ENCODE measurements at places on chromosomes 1 and 21. TPM values are rescaled to one million over a fixed set of nuclear protein-coding genes. Genes with fewer than 3 reads are reported as not detected.

OLFML2B gene
- total RNA-seq: not detected

- DNase-seq: no peak
Measured at GRCh38 chr1:182263706-182264105, 127.9 kb downstream of the GLUL start.

DNA sequence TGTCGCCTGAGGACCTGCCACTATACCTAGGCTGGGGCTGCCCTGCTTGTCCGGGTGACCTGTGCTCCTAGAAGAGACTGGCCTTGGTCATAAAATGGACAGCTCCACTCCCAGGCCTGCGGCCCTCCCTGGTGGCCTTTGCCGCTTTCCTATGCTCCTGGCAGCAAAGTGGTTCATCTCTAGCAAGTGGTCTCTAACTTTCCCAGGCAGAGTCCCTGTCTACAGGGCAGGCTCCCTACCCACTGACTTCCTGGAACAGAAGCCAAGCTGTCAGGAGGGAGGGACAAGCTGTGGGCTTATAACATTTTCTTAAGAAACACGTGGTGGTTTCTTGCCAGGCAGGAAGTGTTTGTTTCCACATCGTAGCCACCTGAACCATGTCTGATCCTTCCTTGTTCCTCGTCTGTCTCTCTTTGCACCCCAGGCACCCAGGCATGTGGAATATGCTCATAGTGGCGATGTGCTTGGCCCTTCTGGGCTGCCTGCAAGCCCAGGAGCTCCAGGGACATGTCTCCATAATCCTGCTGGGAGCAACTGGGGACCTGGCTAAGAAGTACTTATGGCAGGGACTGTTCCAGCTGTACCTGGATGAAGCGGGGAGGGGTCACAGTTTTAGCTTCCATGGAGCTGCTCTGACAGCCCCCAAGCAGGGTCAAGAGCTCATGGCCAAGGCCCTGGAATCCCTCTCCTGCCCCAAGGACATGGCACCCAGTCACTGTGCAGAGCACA, 10.1 kb downstream of the H6PD start:
- no peak for DNase-seq

DNA sequence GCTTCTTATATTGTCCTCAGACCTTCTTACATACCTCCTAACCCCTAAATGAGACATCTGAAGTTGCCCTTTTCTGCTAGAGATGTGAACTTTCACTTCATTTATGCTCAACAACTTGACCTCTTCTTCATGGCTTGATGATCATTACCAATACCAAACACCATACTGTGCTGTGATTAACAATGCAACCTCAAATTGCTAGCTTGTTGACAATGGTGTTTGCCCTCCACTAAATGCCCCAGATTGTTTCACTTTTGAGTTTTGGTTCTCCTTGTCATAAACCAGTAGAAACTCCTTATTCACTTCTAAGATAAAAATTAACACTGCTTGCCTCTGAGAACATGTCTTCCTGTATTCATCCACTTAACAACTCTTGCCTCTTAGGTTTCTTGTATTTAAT, 5.6 kb downstream of the JAK1 start:
- DNase-seq: no peak

DNA sequence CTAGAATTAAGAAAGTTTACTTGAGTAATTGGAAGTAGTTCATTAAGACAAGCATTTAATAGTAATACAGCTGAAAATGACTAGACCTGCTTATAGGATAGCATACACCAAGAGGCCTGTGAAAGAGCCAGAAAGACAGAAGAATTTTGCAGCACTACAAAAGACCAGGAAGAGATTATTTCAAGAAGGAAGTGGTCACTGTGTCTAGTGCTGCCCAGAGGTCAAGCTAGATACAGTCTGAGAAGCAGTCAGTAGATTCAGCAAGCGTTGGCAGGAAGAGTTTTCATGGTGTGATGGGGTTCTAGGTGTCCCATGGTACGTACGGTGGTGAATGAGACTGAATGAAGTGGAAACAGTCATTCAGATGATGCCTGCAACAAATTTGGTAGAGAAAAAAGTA, 31.5 kb downstream of the RGS8 start:
- DNase-seq: no peak

DNA sequence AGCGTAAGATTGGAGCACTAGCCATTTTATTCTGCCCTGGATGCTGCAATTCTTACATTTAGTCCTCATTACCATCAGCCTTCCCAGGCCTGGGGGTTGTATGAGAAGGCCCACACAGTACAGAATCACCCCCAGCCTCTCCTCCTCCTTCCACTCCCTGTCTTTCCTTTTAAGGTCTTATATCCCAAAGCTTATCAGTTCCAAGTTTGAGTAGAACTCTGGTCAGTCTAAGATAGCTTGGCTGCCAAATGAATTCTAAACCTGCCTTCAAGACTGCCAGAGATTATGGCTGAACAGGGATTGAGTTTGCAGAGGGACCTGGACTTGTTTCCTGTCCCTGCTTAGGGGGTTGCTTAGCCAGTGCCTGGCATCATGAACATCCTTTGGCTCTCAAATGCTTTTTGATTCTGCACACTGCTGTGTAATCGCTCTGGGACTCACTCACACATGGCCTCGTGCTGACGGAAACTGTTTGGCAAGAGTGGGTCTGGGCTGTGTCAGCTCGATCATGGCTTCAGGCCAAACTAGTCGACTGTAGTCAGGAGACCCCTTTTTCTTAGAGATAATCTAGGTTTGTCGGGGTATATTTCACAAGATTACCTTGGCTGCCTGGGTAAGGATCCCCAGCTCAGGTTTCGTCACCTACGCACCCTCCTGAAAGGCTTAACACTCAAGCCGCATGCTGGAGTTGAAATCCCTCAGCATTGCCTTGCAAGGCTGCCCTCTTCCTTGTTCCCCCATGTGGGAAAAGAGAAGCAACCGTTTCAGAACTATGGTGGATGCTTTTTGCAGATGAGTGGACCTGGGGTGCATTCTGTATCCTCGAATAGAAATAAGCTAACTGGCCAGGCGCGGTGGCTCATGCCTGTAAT, 252.6 kb downstream of the NFIA start:
- no peak for DNase-seq

DNA sequence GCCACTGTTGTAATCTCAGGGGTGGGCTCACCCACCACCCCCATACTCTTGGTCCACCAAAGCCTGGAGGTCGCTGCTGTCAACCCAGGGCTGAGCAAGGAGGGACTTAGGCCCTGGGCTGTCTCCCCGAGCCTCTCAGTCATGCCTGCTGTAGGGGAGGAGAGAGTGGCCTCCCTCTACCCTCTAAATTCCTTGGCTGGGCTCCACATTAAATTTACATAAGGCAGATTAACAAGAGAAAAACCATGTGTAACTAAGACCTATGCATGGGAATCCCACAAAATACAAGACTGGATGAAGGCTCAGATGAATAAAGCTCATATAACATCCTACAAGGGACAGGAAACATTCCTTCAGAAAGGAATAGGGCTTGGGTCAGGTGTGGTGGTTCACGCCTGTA, 1.8 kb upstream of the PIK3CD start:
- DNase-seq: no peak

- no peak for DNase-seq
Measured at GRCh38 chr1:75712306-75712705, 12.2 kb upstream of the ACADM start.
